Muscle of leg (tissue), 16 donors: ENCODE measurements at places on chromosomes 11 and 22.

DNA sequence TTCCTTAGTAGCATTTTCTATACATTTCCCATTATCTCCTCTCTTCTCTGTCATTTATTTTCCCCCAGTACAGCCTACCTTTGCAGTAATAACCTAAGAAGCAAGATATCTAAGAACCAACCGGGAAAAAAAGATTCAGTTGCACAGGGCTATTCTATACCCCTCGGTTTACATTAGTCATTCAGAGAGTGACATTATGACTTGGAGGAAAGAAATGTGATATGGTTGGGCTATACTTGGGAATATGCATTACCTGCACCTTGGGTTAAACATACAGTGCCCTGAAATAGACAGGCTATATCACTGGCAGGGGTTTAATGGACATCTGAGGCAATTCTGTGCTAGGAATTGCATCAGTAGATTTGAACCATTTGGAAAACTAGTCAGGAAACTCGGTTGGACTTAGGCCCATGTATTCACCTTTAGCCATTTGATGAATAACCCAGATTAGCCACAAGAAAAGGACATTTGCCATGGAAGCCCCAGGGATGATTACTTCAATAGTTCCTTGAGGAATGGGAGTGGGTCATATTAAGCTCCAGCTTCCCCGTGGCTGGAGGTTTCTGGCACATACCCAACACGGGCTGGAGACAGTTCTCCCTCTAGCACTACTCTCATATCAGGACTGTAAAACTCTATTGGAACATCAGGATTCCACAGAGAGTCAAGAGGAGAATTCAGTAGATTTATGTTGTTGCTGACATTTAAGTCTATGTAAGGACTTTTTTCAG lies 973.2 kb downstream of the NTM start:
- peak; percentile 11 for DNase-seq

- no peak for DNase-seq
Observed at GRCh38 chr11:121561240-121561639, 108.5 kb upstream of the SORL1-AS1 start.

DNA sequence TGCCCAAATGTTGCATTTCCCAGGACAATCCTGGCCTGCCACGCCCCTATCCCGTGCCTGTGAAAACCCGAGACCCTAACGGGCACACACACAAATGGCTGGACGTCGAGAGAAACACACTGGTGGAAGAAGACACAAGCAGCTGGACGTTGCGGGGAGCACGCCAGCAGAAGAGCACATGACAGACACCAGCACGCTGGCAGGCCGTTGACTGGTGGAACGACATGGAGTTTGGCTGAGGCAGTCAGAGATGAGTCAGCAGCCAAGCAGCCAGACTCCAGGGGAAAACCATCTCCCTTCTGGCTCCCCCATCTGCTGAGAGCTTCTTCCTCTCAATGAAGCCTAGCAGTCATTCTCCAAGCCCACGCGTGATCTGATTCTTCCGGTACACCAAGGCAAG lies 606.7 kb upstream of the LRRC4C start:
- DNase-seq, result no peak

DNA sequence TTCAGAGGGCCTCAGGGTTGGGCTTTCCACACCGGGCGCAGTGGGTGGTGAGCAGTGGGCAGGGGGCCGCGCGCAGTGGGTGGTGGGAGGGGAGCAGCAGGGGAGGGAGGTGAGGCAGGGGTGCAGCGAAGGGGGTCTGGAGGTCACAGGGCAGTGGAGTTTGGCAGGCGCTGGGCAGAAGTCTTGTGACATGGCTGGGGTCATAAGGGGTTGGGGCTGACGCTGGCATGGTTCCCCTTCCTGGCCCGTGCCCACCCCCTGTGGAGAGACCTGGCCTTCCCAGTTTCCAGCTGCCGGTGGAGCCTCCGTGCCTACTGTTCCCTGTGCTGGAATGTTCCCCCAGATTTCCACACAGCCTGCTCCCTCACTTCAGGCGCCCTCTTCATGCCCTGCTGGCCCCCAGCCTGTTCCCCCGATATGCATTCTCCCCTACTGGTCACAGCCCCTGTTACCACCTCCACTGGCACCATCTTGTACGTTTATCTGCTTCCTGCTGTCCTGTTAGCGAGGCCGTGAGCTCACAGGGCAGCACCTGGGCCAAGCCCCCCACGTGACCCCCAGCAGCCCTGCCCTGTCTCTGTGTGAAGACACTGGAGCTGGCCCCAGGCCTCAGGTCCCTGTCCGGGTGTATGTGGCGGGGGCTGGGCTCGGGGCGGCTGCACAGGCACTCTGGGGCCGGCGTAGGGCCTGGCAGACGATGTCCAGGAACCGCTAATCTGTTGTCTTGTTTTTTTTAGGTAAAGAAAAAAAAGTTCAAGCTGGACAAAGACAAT lies 111.6 kb downstream of the KCNQ1OT1 start:
- no peak for DNase-seq

GRCh38 chr11:76654298-76654851 lies 16.2 kb downstream of the LRRC32 start:
- peak; percentile 98 for DNase-seq

- DNase-seq, result no peak
Observed at GRCh38 chr11:69376155-69377028, 82.4 kb downstream of the MYEOV start.

- peak; percentile 15 for DNase-seq
Observed at GRCh38 chr11:118620529-118621070, 13.2 kb downstream of the PHLDB1 start.

- DNase-seq, result no peak
Observed at GRCh38 chr11:57786436-57786835, 24.8 kb downstream of the CTNND1 start.

GRCh38 chr11:4523666-4524065 lies 21.3 kb upstream of the OR52M1 start:
- DNase-seq, result no peak

GRCh38 chr11:125215976-125216375 lies 51.4 kb downstream of the PKNOX2 start:
- peak; percentile 55 for DNase-seq

DNA sequence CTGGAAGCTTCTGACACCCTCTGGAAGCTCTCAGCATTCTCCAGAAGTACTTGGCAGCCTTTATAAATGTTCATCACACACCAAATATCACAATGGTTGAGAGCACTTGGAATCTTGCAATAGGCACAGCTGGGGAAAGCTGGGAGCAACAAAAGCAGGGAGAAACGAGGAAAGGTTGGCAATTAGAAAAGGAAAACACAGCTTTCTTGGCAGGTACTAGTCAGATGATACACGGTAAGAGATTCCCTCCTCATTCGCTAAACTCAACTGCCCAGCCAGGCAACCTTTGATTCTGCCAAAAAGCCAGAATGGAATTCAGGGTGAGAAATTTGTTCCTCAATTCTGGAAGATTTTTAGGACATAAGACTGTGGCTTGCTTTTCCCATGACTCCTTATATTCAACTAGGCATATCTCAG lies 576.9 kb upstream of the ANO5 start:
- DNase-seq, result peak; percentile 93
